ENCODE measurements at places on chromosomes 2 and 18.

GRCh38 chr2:128375454-128375853, 56.8 kb upstream of the HS6ST1 start:
- no peak for DNase-seq

DNA sequence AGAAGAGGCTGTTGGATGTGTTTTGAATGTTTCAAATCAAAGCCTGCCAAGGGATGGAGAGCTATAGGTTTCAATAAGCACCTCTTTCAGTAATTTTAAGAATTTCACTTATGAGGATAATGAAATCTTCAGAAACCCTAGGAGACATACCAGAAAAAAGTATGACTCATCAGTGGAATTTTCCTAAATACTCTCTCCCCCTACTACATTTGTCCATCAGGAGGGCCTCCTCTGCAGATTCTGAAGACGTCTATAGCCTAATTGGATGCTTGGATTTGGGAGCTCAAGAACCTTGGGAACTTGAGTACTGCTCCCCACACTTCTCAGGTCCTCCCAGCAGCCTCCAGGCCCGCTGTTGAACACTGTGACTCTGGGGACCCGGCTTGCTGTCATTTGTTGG, 374.3 kb downstream of the SLC4A3 start:
- peak; percentile 34 for DNase-seq

- DNase-seq, result no peak
Measured at GRCh38 chr2:84029903-84030575, 429.0 kb downstream of the SUCLG1 start.

GRCh38 chr18:32613821-32614220, 143.1 kb upstream of the GAREM1 start:
- no peak for DNase-seq

GRCh38 chr18:21557607-21558253, 42.8 kb downstream of the ESCO1 start:
- DNase-seq, result no peak

DNA sequence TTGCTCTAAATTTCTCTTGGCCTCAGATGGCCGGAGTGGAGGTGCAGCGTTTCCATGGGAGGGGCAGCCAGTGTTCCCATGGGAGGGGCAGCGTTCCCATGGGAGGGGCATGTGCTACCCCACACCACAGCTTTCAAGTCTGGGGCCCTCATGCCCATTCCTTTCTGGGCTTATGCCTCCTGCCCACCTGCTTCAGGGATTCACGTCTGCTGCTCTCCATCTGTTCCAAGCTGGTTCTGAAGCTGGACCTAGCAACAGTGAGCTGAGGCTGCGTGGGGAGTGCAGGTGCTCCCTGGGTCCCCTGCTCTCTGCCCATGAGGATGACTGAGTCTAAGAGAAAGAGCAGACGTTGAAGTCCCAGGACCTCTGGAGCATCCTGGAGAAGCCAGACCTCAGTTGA, 243.1 kb upstream of the PXDN start:
- no peak for DNase-seq

DNA sequence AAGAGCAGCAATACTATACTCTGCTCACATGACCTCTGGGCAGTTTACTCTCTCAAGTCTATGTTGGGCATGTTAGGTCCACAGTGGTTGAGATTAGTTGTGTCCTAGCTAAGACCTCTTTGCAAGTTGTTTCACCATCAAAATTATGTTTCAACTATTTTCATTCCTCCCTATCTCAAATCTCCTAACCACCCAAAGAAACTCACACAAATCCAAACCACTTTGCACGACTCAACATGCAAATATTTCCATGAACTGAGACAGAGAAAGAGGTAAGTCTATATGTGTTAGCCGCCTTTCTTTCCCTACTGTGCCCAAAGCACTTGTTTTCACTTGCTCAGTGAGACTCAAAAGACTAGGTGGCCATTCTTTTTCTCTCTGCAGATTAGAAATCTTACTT, 546.8 kb downstream of the TNS1 start:
- no peak for DNase-seq

DNA sequence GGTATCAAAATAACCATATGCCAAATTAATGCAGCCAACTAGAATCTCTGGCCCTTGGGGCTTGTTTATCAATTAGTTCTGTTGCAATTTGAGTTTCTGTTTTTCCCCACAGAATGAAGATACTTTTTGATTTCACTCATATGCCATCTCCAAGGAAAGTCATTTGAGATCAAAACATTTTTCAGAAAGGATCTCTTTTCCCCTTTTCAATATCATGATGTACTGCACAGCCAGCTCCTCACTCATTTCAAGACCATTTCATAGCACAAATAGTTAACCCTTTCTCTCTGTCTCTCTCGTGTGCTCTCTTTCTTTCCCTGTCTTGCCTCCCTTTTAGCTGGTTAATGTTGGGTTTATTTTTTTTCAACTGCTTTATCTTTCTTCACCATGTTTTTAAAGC, 387.3 kb downstream of the STK39 start:
- no peak for DNase-seq

DNA sequence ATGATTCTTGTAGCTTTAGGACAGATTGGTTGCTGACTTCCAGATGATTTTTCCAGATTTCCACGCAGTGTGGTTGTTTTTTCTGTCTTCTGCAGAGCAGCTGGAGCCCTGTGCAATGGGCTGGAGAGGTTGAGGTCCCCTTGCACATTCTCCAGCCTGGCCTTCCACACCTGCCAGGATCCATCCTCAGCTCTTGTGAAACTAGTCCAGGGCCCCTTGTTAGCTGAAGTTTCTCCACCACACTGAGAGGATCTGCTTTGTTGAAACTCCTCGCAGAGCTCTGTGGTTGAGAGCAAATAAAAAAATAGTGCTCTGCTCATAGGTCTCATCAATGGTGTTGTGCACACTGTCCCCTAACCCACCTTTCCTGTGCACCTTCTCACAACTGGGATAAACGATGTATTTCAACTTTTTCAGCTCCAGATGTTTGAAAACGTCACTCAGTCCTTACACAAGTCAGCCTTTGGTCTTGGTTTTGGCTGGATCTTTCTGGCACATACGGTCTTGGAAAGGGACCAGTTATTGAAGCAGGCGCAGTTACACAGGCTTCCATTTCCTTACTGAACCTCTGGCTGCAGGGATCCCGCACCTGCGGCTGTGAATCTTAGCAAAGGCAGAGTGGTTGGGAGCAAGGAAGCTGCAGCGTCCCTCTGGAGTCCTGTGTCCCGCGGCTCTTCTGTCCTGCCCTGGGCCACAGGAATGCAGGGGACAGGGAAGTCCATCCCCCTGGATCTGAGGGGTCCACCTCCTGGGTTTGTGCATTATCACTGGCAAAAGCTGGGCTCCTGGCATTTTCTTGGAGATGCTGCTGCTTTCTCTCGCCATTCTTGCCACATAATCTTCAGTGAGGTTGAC, 272.0 kb upstream of the DSEL start:
- DNase-seq, result no peak

GRCh38 chr2:50951437-50951836, 80.5 kb downstream of the NRXN1 start:
- DNase-seq, result no peak

- no peak for DNase-seq
Measured at GRCh38 chr2:185990861-185991525, 252.4 kb downstream of the FSIP2 start.

- DNase-seq, result peak; percentile 10
Measured at GRCh38 chr18:32093102-32093511, 1.4 kb downstream of the RNF138 start.

DNA sequence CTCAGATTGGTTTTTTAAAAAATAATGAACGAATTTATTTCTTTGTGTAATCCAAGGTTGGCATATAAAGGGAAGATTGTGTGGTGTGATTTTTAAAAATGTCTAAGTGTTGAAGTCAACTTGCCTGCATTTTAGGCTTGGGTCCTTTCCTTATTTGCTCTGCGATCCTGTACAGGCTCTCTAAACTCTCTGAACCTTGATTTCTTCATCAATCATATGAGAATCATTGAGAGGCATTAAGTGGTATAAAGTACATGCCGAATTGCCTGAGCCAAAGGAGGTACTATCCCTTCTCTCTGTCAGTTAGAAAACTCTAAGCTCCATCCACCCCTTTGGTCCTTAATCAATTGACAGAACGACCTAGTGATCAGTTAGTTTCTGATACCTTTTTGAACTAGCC, 440.4 kb upstream of the MEX3C start:
- no peak for DNase-seq

- no peak for DNase-seq
Measured at GRCh38 chr2:219515874-219516629, 1.8 kb downstream of the ASIC4 start.

GRCh38 chr2:223800908-223801307, 36.5 kb downstream of the AP1S3 start:
- DNase-seq, result no peak

GRCh38 chr18:76487782-76488181, 7.3 kb downstream of the ZNF516 start:
- no peak for DNase-seq

- no peak for DNase-seq
Measured at GRCh38 chr2:216118474-216118873, 9.3 kb downstream of the XRCC5 start.

- DNase-seq, result no peak
Measured at GRCh38 chr18:62744076-62744968, 29.0 kb downstream of the PHLPP1 start.

- DNase-seq, result no peak
Measured at GRCh38 chr2:26223018-26223417, 21.4 kb downstream of the HADHA start.

- no peak for DNase-seq
Measured at GRCh38 chr2:240886678-240887609, 9.0 kb downstream of the MAB21L4 start.
